AG20443 (cell line): ENCODE measurements at places on chromosomes 1 and 21.

DNA sequence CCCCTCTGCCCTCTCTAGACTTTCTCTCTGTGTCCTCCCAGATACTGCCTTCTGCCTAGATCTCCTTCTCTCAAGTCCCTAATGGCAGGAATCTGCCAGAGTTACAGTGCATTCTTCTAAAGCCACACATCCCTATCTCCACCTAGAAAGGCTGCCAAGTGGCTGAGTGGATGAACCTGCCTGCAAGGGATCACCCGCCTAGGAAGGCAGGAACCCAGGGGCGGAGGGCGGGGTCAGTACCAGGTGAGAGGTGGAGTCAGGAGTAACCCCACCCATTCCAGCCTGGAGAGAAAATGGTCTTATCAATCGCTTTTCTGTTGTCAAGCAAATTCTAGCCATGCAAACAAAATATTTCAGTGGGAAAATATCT lies 60.8 kb downstream of the BCAR3 start:
- DNase-seq: peak; percentile 26

- DNase-seq: peak; percentile 90
These were observed 2.5 kb upstream of the SAMD11 start for GRCh38 chr1:921011-921837.

DNA sequence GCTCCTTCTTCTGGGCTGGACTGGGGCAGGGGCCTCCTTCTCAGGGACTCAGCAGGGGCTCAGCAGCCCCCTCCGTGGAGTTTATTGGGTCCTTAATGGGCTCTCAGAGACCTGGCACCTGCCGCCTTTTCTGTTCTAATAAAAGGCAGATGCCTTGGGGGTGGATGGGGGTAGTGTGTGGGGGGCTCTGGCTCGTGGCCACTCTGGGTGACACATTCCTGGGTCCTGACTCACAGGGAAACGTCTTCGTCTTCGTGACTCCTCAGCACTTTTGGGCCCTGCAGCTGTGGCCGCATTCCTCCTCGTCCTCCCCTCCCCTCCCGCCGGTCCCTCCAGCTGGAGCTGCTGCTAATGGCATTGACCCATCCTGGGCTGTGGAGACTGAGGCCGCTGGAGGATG lies 107.8 kb upstream of the WNT4 start:
- peak; percentile 82 for DNase-seq

DNA sequence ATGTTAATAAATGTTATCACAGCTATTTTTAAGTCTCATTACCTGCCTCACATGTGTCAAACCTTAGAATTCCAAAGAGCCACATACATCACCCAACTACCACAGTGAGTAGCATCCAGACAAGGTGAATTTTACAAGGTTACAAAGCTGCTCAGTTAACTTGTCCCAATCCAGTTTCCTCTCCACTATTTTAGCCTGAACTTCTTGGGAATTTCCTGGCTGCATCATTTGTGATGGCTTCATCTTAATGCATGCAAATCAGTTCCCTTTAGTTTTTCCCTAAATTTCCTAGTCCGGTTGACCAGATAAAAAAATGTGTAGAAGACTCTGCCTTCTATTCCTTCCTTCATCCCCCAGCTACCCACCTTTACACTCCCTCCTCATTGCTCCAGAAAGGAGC lies 597 bp upstream of the TRAF3IP3 start:
- no peak for DNase-seq

DNA sequence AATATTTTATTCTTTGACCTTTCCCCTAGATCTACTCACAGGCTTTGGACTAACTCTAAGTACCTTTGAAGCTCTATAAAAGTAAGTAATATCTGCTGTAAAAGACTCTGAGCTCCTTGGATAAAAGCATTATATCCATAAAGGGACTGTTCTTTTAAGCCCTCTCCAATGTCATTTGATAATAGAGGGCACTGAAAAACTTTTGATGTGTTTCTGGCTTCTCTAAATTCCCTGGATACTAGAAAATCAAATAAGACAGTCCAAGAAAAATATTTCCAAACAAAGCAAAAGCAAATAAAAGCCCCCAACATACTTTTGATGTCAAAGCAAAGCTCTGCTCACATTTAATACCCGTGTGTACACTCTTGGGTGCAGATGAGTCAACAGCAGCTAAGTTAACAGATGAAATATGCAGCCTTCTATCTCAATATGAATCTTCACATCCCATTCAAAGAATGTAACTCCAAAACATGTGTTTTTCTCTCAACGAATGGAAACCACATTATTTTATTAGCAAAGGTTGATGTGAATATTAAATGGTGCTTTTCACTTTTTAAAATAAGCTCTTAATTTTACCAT lies 230.3 kb downstream of the CENPF start:
- DNase-seq: peak; percentile 53

- DNase-seq: no peak
These were observed 99.1 kb downstream of the ASTN1 start for GRCh38 chr1:177065430-177065829.

DNA sequence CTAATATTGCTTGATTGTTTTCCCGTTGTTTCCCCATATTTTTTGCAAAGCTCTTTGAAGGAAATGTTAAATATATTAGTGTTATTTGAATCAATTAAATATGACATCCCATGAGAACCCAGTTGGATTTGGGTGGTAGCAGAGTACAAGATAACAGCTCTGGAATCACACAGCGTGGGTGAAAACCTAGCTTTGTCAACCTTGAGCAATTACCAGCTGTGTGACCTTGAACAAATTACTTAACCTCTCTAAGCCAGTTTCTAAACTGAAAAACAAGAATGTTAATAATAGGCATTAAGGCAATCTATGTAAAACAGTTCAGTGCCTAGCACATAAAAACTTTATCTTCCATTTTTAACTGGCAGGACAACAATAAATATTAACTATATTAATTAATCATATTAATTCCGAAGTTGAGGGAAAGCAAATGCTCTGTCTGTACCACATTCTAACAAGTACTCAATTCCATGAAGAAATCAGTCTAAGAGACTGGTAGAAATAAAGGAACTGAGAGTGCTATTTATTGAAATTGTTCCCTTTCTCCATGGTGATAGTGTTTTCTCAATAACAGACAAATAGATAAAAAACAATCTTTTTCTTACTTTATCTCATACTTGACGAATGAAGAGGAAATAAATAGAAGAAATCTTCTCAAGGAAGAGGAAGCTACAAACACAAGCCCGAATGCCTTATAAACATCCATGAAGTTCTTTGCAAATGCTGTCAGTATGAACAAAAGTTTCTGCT lies 27.0 kb downstream of the DNASE2B start:
- no peak for DNase-seq

DNA sequence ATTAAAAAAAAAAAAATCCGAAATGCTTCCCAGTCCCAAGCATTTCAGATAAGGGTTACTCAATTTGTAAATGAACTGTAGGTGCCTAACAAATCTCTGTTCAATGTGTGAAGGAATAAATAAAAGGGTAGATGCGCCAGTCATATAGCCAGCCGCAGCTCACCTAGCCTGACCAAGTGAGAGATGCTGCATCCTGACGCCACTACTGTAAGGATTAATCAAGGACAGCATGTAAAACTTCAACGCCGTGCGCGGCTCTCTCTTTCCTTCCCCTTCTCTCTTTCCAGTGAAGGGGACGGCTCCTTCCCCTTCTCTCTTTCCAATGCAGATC lies 441 bp downstream of the PPT1 start:
- no peak for DNase-seq

- DNase-seq: peak; percentile 17
These were observed 151.1 kb upstream of the DPT start for GRCh38 chr1:168879896-168880734.

- DNase-seq: no peak
These were observed 103.8 kb downstream of the DMRTB1 start for GRCh38 chr1:53562981-53563379.

DNA sequence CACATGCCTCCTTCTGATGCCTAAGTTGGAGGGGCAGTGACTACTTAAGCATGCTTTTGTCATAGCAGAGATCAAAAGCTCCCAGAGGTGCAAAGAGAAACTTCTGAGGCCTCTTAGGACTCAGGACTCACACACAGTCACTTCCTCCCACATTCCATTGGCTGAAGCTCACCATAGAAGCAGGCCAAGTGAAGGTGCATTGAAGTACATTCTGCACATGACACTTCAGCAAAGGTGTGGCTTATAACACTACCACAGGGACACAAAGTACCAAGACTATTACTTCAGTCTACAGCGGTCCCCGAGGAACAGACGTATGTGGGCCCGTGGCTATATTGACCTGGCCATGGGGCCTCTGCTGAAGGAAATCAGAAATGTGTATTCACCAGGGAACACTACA lies 2.5 kb upstream of the POGK start:
- DNase-seq: no peak

DNA sequence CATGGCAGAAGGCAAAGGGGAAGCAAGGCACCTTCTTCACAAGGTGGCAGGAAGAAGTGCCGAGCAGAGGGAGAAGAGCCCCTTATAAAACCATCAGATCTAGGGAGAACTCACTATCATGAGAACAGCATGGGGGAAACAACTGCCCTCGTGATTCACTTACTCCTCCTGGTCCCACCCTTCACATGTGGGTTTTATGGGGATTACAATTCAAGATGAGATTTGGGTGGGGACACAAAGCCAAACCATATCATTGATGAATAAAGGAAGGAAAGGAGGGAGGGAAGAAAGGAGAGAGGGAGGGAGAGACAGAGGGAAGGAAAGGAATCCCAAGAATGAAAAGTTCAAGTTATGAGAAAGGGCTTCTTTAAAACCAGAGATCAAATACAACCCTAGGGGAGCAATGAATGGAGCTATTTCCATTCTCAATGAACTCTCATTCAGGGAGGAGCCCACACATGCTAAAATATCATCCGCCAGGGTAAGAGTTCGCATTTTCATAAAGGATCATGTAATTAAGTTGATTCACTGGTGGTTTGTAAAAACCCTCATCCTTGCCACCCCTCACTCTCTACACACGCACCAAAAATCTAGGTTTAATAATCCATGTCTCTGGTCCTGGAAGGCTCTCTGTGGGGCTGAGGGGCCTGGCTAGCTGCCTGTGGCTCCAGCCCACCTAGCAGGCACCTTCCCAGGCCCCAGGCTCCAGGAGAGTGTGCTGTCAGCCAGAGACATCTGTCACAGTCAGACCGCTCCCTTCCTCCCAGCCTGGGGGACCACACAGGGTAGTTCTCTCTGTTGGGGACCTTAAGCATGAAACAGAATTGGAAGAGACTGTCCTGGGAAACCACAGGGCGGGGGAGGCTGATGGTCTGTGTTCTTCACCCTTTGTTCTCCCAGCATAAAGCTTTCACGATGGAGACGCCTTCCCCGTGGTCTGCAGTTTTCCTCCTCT lies 94.0 kb downstream of the CCDC185 start:
- no peak for DNase-seq

DNA sequence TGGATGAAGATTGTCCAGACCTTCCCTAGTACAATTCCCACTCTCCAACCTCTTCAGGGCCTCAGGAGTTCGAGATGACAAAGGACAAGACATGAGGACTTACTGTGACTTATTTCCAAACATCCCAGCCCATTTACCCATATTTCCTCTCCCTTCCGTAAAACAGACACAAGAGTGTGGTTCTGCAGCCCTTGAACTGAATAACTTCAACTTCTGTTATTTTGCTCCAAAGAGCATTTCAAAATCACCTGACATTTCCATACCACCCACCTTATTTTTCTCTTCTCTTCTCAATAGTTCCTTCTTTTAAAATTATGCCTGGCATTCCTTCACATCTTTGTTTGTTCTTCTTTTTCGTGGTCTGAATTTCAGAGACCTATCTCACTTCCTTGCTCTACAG lies 8.7 kb upstream of the OR10K2 start:
- DNase-seq: no peak

DNA sequence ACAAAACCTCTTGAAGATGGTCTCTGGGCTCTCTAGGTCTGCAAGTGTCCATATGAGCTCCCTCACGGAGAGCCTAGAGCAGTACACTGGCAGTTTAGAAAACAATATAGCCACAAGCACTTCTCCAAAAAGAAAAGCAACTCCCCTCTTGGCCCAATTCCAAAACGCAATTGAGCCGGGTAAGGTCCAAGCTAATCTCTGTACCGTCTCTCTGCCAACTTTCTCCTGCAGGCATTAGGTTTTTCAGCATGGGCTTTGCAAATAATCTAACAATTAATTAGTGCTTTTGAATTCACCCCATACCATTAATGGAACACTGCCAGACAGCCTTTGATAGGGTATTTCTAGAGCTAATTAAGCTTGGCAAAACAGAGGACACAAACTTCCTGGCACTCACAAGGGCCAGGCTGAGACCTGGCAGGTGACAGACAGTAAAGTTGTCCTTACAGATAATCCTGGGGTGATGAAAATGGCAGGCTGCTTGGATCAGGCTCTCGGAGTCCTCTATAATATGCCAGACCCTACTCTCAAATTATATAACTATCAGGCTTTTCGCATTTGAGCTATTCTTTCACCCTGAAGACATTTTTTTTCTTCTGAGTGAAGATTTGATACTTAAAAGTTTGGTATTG lies 39.8 kb downstream of the TGFBR3 start:
- DNase-seq: peak; percentile 20

DNA sequence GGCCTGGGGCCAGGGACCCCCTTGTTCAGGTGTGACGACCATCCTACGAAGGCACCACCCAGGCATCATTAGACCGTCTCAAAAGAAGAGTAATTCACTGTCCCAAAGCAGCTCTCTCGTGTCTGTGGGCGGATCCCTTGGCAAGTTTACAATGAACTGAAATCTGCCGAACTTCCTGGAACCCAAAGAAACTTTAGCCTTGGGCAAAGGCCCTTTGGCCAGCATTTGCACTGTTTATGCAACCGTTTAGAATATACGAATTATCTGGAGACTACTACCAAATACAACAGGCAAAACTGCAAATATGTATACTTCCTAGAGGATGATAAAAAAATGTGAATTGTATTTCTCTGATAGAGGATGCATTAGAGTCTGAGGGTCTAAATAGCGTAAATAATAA lies 1.4 kb upstream of the SOD1 start:
- DNase-seq: no peak

- DNase-seq: peak; percentile 71
These were observed 9.7 kb upstream of the SRP9 start for GRCh38 chr1:225767634-225768540.

- peak; percentile 35 for DNase-seq
These were observed 40.2 kb downstream of the FASLG start for GRCh38 chr1:172699111-172699510.

GRCh38 chr1:94202241-94202640 lies 35.1 kb downstream of the ARHGAP29 start:
- DNase-seq: no peak

DNA sequence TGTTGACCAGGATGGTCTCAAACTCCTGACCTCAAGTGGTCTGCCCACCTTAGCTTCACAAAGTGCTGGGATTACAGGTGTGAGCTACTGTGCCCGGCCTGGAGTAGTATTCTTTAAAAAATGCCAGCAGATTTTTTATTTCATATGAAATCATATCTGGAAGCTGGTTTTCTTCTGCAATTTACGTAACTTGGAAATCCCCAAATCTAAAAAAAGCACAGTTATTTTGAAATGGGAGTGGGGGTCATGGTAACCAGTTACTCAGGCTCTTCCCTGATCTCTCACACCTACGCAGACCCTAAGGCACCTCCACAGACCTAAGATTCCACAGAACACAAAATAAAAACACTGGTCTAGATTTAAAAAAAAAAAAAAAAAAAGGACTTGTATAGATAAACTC lies 219.8 kb downstream of the DAB1 start:
- DNase-seq: no peak
